ENCODE measurements at places on chromosomes 13 and 19. TPM values are rescaled to one million over a fixed set of nuclear protein-coding genes. Genes with fewer than 3 reads are reported as not detected.

DNA sequence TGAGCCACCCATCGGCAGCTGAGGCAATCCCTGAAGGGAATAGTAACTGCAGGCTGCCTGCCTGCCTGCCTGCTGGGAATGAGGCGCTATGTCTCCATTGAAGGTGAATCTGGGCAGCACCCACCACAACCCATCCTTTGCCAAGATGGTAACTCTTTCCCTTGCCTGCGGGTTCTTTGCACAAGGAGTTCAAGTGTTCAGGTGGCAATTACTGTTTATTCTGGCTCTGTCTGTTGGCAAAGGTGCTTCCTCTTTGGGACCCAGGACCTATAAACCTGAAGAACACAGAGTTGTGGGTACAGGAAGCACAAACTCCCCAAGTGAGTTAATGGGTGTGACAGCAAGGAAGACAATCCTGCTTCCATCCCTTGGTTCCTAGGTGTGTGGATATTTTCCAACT, 448.1 kb upstream of the ZNF507 start:
- DNase-seq = no peak
- no peak overlapping the region for H3K4me3 ChIP-seq

KIR3DL1 gene
- total RNA-seq = not detected

SERPINE3 gene
- total RNA-seq = not detected

DNA sequence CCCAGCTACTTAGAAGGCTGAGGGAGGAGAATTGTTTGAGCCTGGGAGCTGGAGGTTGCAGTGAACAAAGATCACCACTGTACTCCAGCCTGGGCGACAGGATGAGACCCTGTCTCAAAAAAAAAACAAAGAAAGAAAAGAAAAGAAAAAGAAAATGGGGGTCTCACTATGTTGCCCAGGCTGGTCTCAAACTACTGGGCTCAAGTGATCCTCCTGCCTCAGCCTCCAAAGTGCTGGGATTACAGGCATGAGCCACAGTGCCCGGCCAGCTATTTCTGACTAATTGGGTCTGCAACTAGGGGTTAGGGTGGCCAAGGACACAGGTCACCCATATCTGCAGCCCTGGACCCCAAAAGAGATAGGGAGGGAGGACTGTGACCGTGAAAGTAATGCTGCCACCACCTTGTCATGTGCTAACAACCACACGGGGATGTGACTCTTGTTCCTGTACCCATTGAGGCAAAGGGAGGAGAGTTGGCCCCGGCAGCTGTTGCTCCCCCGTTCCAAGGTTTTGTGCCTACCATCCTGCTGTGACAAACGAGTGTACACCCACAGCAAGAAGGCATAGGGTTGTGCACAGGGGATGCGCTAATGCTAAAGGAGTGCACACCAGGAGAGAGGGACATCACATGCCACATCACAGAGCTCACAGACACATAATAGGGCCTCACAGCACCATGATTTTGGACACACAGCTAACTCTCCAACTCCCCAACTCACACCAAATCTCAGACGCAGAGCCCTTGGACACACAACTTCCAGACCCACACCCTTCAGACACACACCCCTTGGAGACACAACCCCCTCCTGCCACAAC, 619 bp downstream of the MEF2B start:
- H3K4me1 ChIP-seq = peaks cover 11% of the 10 kb centered on the region
- peak overlapping the region; percentile 35 for H3K4me3 ChIP-seq
- H3K36me3 ChIP-seq = no peaks in the 10 kb centered on the region
- DNase-seq = no peak
- no peak overlapping the region for H3K27ac ChIP-seq
- H3K27me3 ChIP-seq = no peaks in the 10 kb centered on the region

KLK4 gene
- not detected for total RNA-seq

Measured in tibial nerve (tissue), 4 donors.